Stimulated activated CD8-positive, alpha-beta memory T cell treated with anti-CD3 and anti-CD28 coated beads, Interleukin-7, amount 100 ng/mL, for 4 hours (primary cell): ENCODE measurements at places on chromosomes 11 and 22.

- no peak for DNase-seq
These were observed 1.1 kb downstream of the APLP2 start for GRCh38 chr11:130070846-130071200.

DNA sequence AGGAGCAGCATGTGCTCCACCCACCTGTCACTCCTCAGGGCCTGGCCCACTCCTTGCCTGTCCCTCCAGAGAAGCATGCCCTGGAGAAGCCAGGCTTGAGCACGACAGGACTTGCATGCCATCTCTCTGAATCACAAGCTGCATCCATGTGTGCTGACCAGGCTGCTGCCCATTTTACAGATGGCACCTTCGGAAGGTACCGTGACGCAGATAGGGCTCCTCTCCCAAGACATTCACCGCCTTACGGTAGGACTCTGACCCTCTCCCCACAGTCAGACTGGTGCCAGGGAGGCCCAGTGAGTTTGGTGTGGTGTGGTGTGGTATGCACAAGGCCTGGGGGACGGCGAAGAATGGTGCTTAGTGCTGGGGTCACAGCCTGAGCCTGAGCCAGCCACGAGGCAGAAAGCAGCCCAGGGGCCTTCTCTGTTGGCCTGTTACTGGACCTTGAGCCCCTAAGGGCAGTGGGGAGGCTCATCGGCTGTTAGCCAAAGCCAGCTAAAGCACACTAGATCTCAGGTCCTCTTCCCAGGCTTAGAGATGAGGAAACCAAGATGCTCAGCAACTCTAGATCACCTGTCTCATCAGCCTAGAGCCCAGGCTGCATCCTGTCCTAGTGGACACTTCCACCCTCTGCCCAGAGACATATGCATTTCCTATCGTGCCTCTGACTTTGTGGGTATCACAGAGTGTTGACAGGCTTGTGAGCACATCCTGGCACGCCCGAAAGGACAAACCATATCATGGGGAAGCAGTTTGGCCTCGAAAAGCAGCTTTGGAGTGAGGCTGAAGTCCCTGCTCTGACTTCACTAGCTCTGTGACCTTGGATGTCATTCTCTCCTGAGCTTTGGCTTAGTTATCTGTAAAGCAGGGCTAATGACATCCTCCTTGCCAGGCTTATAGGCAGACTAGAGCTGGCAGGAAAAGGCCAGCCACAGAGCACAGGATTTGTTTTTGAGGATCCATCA, 17.8 kb downstream of the CYB5R2 start:
- DNase-seq = no peak

- no peak for DNase-seq
These were observed 34.5 kb upstream of the DGCR6L start for GRCh38 chr22:20354238-20354975.

GRCh38 chr11:105449100-105449734, 160.7 kb upstream of the GRIA4 start:
- DNase-seq = no peak

GRCh38 chr22:25080855-25081254, 118.8 kb upstream of the CRYBB3 start:
- no peak for DNase-seq

DNA sequence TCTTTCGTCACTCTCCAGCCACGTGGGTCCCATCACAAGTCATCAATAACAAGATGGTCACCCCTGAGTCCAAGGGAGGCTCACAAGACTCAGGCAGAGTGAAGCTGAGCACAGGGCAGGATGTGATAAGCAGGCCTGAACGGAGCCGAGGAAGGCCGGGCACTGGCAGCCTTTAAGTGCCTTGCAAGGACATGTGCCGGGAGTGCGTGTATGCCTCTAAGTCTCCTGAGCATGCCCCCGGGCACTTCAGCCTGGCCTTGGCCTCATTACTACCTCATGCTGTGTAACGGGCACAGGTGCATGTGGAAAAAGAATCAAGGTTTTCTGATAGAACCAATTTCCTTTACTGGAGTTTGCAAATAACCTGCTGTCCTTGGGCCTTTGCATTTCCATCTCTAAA, 55.8 kb downstream of the UBASH3B start:
- DNase-seq = no peak

GRCh38 chr11:134071306-134071705, 2.4 kb downstream of the JAM3 start:
- no peak for DNase-seq

GRCh38 chr11:35304386-35304775, 115.0 kb downstream of the SLC1A2 start:
- DNase-seq = no peak

- no peak for DNase-seq
These were observed 127.9 kb upstream of the NECTIN1 start for GRCh38 chr11:119856681-119857485.

- no peak for DNase-seq
These were observed 387.4 kb upstream of the CADM1 start for GRCh38 chr11:115891581-115891980.
